ENCODE measurements at places on chromosomes 7 and 10.

GRCh38 chr7:44632196-44632595 lies 25.8 kb downstream of the OGDH start:
- no peak for DNase-seq

GRCh38 chr7:36979810-36980248 lies 255.5 kb upstream of the AOAH start:
- DNase-seq: no peak

DNA sequence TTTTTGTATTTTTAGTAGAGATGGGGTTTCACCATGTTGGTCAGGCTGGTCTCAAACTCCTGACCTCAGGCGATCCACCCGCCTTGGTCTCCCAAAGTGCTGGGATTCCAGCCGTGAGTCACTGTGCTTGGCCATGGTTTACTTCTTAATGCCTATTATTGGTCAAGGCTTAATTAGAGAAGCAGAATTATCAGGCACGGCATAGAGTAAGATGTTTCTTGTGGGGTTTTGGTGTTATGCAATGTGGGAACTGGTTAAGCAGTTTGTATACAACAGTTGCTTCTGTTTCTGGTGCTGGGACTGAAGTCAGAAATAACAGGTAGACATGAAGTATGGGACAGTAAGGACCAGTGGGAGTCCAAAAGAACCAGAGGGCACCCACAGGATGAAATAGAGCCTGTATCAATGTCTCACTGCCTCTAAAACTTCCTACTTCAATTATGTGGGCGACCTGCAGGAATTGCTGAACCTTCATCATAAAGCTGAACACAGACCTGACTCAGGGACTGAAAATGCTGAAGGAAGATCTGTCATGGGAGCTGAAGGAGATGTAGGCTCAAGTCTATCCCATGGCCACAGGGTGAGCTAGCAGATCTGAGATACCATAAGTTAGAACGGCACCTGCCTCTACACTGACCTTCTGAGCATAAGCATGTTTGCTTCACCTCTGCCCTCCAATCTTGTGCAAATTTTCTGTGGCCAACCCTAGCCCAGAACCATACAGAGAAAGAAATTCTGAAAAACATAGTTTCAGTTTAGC lies 38.3 kb upstream of the VCL start:
- DNase-seq: no peak

DNA sequence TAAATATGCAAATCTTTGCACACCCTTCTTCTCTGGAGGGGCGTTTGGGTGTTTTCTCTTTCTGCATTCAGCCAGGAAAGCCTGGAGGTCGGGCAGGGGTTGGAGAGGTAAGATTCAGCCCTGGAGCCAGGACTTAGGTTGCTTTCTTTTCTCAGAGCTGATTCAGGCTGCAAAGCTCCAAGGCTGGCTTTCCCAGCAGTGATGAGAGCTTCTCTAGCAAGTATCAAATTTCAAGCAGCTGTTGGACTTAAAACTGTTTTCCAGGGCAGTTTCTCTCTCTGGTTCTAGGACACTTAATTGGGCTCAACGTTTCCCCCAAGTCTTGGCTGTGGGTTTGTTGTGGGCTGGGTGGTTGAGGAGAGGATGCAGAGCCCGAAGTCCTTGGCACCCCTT lies 608 bp downstream of the AKR1B10 start:
- DNase-seq: no peak

DNA sequence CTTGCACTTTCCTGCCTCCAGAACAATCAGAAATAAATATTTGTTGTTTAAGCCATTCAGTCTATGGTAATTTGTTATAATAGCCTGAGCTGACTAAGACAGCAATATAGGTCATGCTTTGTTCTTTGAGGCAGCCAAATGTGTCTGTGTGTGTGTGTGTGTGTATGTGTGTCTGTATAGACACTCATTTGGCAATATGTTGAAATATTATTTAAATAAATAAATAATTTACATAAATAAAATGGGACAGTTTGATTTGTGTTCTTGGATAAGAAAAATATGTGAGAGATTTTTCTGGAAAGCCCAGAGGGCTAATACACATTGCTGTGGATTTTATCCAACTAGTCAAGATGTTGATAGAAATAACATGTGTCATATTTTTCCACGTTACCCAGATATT lies 140.2 kb downstream of the PTN start:
- no peak for DNase-seq

DNA sequence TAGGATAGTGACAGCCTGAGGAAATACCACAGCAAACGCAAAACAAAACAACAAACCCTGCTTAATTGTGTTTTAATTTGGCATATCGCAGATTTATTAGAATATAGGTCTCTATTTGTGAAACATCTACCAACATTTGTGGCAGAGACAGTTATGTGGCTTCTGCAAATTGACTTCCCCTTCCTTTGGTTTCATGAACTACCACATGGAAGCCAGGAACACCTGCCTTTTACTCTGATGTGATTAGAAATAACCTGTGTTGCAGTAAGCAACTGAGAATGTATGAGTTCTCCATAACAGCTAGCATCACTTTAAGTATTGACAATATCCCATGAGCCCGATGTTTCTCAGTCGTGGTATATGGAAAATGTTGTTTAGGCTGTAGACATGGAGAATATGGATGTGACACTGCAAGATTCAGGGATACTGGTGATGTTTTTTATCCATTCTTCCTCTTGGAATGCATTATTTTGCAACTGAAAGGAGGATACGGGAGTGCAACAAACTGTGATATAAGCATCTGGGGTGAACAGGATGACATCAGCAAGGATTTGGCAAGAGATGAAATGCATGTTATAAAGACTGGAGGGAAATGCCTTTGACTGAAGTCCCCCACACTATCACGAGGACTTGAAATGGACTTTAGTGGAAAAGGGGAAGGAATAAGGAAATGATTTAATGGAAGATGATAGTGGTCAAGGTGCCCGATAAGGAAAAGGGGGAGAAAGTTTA lies 95.9 kb downstream of the CUBN start:
- DNase-seq: no peak

GRCh38 chr10:86962136-86962980 lies 4.0 kb downstream of the SNCG start:
- peak; percentile 2 for DNase-seq

DNA sequence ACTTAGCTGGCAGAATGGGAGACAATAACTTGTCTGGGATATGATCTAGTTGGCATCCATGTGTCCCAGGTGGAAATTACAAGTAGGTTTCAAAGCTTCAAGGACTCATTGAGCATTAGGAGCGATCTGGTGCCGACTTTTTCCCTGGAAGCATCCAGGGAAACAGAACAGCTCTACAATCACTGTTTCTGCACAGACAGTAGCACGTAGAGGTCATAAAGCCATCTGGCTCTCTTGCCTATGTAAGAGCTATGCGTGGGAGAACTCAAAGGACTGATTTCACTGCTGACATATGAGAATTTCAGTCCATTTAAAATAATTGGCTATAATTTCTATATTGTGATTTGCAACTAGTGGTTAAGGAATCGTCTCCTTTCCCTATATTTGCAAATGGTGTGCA lies 791.7 kb downstream of the REEP3 start:
- DNase-seq: no peak

All from D341Med (cell line).